ENCODE measurements at places on chromosomes 6 and 20. TPM values are rescaled to one million over a fixed set of nuclear protein-coding genes. Genes with fewer than 3 reads are reported as not detected.

DNA sequence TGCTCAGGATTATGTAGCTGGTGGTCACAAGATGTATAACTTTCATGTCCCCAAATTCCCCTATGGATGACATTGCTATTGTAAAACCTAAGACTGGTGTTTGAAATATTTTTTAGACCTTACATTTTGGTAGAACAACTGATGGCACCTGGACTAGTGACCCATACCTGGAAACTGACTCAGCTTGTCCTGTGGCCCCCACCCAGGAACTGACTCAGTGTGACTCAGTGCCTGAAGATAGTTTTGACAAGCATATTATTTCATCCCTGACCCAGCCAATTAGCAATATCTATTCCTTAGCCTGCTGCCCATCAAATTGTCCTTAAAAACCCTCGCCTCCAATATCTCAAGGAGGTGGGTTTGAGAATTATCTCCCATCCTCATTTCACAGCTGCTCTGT is 90.9 kb upstream of the GRIK2 start:
- DNase-seq, result no peak

- no peak for DNase-seq
These were observed 441.6 kb downstream of the HACE1 start for GRCh38 chr6:104418125-104418524.

GRCh38 chr6:7954477-7955200 is 44.1 kb upstream of the TXNDC5 start:
- DNase-seq, result peak; percentile 79

- no peak for DNase-seq
These were observed 5.3 kb upstream of the RAET1L start for GRCh38 chr6:150030611-150031010.

GRCh38 chr6:4814987-4815386 is 38.8 kb downstream of the CDYL start:
- DNase-seq, result no peak

GRCh38 chr20:51357543-51357942 is 185.0 kb downstream of the NFATC2 start:
- no peak for DNase-seq

RALGAPB gene
- 36.2 TPM for total RNA-seq

GRCh38 chr6:11972806-11973205 is 39.3 kb upstream of the HIVEP1 start:
- no peak for DNase-seq

GRCh38 chr6:125512621-125513020 is 210.9 kb upstream of the HDDC2 start:
- no peak for DNase-seq

DNA sequence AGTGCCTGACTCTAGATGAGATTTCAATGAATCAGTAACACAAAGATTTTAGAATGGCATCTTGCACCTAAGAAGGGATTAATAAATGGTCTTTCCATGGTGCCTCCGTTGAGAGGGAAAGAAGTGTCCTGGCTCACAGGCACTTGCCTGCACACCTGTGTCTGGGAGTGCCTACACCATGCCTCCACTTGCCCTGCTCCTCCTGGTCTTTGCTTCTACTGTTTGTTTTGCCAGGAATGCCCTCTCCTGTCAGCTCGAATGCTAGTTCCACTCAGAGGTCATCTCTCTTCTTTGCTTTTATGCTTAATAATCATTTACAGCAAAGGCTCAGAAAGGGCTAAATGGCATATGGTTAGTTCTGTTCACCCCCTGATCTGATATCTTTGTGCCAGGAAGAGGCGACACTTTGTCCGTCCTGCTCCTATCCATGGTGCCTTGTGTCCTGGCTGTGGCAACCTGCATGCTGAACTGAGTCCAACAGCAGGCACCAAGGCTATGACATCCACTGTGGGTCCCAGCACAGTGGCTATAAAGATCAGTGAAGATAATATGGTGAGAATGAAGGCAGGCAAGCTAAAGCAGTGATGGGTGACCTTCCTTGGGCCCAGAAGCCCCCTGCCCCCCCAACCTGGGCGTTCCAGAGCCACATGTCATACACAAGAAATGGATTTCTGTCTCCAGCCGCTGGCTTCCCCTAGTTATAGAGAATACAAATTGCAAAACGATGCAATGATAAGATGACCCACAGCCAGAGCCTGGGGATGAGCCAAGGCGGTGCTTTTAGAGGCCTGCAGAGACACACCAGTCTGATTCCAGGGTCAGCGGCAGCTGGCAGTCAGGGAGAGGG is 1.4 kb downstream of the C6orf132 start:
- DNase-seq, result no peak

DNA sequence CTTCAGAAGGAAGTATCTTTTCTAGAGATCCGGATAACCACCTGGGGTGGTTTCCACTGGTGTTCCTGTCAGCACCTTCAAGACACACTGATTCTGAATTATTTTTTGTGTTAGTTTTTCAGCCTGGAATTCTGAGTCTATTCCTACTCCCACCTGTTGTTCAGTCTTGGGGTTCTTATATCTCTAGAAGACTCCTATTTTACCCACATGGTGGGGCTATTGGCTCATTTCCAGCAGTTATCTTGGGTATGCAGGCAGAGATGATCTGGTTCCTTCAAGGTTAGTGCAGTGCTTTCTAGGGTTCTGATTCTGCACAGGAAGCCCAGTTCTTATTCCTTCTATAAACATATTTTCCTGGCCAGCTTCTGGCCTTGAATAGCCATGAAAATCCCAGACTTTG is 175.6 kb upstream of the PDE7B start:
- DNase-seq, result no peak

DNA sequence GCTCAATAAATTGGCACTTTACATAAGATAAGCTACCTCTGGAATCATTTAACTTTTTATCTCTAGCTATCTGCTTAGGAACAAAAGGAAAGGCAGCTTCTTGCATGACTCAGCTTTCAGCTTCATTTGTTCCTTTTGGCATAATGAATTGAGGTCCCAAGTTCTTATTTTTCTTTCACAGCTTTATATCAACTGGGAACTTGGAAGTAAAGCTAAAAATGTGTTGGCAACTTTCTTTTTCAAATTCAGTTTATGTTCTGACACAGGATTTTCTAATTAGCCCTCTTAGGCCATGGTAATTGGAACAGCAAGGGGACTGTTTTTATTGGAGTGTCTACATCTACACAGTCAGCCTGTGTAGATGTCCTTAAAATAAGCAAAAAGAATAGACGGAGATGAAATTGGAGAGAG is 55.2 kb upstream of the MRAP2 start:
- DNase-seq, result no peak

- no peak for DNase-seq
These were observed 8.0 kb downstream of the MTG2 start for GRCh38 chr20:62190639-62191411.

GRCh38 chr6:160393891-160394653 is 45.9 kb downstream of the SLC22A3 start:
- no peak for DNase-seq

DNA sequence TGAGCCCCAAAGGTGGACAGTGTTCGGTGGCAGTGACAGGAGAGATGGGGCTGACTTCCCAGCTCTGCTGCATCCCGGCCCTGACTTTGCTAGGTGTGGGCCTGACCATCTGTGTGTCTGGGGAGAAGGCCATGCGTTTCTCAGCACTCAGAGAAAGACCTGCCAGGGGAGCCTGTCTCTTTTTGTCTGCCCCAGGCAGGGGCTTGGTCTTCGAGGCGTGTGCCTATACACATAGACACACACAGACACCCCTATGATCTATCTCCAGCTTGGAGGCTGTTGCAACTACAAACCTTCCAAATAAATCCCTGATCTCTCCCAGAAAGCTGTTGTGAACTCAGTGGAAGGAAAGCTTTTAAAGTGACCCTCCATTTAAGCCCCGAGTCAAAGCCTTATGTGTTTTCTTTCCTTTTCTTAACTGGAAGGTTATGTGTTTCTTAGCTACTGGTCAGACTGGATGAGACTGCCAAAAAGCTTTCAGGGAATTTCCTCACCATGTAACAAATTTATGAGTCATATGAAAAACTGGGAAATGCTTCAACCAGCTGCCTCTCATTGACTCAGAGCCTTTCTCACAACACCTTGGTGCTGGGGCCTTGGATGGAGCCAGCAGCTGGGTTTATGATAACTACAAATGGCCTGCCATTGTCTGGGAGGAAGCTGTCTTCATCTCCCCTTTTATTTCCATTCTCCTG is 102.6 kb downstream of the CDC5L start:
- DNase-seq, result no peak

- no peak for DNase-seq
These were observed 4.2 kb upstream of the NTSR1 start for GRCh38 chr20:62704341-62704948.

B3GALT4 gene
- total RNA-seq, result 23.7 TPM

- DNase-seq, result no peak
These were observed 306.8 kb downstream of the NKAIN2 start for GRCh38 chr6:124110514-124110913.

DNA sequence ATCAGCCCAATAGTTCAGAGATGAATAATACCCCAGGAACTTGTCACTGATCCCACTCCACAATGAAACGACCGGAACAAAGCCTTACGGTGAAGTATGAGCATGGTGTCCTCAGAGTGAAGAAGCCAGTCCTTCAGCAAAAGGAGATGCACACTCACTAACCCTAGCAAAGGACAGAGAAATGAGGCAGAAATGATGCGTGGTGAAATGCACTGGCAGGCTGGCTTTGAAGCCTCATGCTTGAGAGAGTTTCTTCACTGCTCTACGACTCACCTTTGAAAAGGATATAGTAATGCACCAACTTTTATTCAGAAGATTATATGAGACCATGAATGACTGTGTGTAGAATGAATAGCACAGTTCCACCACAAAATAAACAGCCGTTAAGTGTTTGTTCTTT is 74.8 kb downstream of the PHACTR1 start:
- no peak for DNase-seq

DNA sequence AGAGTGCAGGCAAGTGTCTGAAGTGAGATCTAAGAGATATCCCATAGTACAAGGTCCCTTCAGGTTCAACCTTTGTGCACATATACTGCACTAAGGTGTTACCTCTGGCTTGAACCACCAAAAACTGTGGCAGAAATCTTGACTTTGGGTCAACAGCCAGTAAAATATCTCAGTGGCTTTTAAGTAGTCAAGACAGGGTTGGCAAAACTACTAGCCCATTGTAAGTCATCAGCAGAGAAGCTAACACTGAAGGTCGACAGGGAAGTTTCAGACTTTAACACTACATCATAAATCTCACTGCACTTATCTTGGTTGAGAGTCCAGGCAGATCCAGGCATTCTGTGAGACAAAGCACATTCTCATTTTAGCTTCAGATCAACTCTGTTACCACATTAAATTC is 1684.7 kb downstream of the HACE1 start:
- DNase-seq, result no peak

DNA sequence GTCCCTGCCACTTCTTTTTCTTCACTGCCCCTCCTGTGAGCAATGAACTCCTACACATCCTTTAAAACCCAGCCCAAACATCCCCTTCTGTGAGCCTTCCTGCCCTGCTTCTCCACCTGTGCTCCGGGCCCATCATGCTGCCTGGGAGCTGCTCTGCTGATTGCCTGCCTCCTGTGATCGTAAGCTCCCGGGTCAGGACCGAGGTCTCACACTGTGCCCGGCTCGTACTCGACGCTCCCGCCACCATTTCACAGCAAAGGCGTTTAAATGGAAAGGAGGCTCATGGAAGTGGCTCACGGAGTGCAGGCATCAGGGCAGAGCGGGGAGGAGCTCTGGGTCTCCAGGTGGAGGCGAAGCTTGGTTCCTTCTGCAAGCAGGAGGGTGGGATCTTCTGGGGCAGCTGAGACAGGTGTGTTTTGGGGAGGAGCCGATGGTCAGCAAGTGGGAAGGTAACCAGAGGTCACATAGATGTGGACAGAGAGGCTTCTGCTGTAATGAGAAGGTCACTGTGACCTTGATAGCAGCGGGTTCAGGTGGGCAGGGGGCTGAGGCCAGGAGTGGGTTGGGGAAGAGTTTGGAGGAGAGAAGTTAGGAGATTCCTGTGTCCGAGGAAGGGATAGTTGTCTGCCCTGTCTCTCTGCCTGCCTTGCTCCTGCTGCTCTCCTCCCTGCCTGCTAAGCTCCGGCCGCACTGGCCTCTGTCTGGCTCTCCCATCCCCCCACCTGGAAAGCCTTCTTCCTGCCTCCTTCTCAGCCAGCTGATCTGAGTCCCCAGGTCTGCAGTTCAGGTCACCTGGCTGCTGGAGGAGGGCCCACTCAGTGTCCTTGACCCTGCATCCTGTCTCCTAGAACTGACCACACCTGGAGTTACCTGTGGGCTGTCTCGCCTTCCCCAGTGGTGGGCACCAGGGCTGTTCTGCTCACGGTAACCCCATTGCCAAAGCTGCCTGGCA is 52.7 kb upstream of the FRMD1 start:
- DNase-seq, result peak; percentile 90

GRCh38 chr6:73309785-73310502 is 44.1 kb downstream of the DPPA5 start:
- DNase-seq, result no peak

FILIP1 gene
- 50.7 TPM for total RNA-seq

OPRL1 gene
- 0.92 TPM for total RNA-seq

- DNase-seq, result peak; percentile 96
These were observed at the start of gene LY6G5C for GRCh38 chr6:31680226-31681134. Gene LY6G5C (minus strand): TSS chr6:31681067. CDS start chr6:31680373, 694 bp downstream.

- DNase-seq, result no peak
These were observed 287.4 kb downstream of the CD109 start for GRCh38 chr6:73983367-73983766.

GRCh38 chr20:13205848-13206434 is 15.1 kb upstream of the ISM1 start:
- no peak for DNase-seq

DNA sequence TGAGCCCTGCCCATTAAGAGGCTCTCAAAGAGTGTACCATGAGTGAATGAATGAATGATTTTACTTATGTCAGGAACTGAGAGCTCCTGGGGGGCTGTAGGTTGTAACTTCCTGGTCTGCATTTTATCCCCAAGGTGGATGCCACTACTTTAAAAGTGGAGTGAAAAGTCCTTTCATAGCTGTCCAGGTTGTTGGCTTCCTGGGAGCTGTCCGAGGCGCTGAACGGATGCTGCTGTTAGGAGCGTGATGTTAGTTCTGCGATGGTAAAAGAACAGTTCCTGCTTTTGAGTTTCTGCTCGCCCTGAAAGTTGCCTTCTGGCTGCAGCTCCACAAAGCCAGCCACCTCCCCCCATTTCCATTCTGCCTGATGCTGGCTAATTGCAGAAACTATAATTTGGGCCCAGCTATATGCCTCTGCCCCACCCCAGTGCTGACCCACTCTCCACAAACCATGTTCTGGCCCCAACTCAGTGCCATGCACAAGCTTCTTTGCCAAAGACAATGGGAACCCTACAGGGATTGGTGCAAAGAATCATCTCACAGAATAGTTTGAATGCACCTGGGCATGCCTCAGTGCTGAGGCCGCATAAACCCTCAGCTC is 330.9 kb upstream of the CDH4 start:
- no peak for DNase-seq

- no peak for DNase-seq
These were observed 45.5 kb upstream of the NXT1 start for GRCh38 chr20:23305098-23305497.

DNA sequence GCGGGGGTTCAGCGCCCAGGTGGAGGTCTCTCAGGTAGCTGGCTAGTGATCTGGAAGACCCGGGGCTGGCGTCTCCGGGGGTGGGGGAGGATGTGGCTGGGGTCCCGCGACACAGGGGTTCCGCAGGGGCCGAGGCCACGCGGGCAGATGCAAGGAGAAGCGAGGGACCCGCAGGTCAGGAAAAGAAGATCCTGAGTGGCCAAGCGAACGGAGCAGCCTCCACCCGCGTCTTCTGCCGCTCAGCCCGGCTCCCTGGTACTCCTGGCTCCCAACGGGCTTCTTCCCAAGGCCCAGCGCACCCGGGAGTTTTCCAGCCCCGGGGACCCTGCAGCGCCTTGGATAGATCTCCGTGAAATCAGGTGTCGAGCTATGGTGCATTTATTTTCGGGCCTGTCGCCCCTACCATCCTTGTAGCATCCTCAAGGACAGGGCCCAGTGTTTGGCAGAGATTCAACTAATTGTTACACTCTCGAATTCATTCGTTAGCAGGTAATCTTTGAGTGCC is 682 bp upstream of the CHD6 start:
- no peak for DNase-seq

C20orf204 gene
- 0.42 TPM for total RNA-seq

Measured in esophagus muscularis mucosa (tissue), 4 donors.